ENCODE measurements at places on chromosomes 2 and 18. TPM values are rescaled to one million over a fixed set of nuclear protein-coding genes. Genes with fewer than 3 reads are reported as not detected.

Gene TEX44
- not detected for polyA plus RNA-seq

Gene CDKL4
- polyA plus RNA-seq = not detected

Gene EPAS1
- polyA plus RNA-seq = not detected

Gene GCG
- polyA plus RNA-seq = not detected

Gene TGFA
- 0.85 TPM for polyA plus RNA-seq

Gene PPP1R1C
- not detected for polyA plus RNA-seq

Gene KCTD1
- polyA plus RNA-seq = 32.0 TPM

Gene FSIP2
- polyA plus RNA-seq = 12.2 TPM

Gene PIAS2
- polyA plus RNA-seq = 38.0 TPM

Gene GAL3ST2
- polyA plus RNA-seq = not detected

Gene SPDYA
- 0.22 TPM for polyA plus RNA-seq

Gene POU3F3
- 72.0 TPM for polyA plus RNA-seq
